T-helper 2 cell treated with Interferon-gamma antibody and Interleukin-4, amounts not matched to agents 5 μg/mL and 100 μg/mL, for 36 hours (primary cell): ENCODE measurements at places on chromosomes 13 and 19.

GRCh38 chr13:27472941-27473340 lies 22.6 kb upstream of the MTIF3 start:
- no peak for DNase-seq

GRCh38 chr13:58119351-58119750 lies 487.8 kb downstream of the PCDH17 start:
- DNase-seq, result no peak

GRCh38 chr13:60727140-60727539 lies 330.1 kb downstream of the TDRD3 start:
- DNase-seq, result no peak

DNA sequence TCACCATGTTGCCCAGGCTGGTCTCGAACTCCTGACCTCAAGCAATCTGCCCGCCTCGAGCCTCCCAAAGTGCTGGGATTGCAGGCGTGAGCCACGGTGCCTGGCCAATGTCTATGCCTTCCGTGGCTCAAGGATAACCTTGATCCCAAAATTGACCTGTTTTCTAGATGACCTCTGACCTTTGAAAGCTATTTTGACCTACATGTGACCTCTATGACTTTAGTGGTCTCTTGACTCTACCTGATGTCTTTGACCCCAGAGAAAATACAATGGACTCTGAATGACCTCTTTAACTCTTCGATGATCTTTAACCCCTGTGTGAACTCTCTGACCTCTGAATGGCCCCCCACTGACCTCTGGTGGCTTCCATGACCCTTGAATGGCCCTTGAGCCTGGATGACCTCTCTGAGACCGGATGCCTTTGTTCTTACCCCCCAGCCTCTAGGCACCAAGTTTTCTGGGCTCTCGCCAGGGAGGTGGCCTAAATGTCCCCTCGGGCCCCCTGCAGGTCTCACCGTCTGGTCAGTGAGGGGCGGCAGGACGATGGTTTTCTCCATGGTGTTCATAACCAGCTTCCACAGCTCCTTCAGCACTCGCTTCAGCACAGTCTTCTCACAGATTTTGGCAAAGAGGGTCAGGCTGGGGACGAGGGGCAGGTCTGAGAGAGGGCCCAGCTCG lies 63.7 kb downstream of the UNC13A start:
- DNase-seq, result no peak

GRCh38 chr19:47467914-47468313 lies 3.8 kb downstream of the SLC8A2 start:
- no peak for DNase-seq

GRCh38 chr13:54953786-54954185 lies 1925.2 kb downstream of the OLFM4 start:
- DNase-seq, result no peak

DNA sequence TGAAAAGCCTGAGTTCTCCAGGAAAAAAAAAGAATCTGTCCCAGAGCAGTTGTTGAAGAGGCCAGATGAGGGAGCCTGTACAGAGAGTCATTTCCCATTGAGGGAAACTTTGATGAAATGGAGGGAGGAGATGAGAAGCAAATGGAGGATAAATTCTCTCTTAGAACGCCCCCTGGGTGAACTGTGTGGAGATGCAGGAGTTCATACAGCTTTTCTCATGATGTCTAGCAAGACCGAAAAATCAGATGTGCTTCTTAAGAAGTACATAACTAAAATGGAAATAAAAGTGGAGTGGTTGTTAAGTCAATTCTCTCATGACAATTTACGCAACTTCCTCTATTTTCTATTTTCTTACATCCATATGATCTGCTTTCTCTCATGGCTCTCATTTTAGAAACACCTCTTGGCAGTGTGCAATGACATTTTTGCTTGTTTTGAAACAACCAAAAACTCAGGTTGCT lies 1263.1 kb downstream of the PCDH9 start:
- no peak for DNase-seq

DNA sequence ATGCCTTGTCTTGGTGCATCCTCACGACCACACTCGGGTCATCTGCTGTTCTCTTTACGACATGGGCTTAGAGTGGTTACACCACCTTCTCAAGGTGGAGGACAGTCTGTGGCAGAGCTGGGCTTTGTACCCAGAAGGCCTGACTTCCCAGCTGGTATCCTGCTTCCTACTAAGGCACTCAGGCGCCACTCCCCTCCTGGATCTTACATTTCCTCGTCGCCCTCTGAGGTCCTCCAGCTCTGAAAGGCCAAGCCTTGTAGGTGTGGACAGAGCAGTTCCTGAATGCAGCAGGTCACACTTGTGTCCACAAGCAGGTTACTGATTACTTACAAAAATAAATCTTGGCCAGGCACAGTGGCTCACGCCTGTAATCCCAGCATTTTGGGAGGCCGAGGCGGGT lies 11.9 kb downstream of the SYCE2 start:
- DNase-seq, result no peak

DNA sequence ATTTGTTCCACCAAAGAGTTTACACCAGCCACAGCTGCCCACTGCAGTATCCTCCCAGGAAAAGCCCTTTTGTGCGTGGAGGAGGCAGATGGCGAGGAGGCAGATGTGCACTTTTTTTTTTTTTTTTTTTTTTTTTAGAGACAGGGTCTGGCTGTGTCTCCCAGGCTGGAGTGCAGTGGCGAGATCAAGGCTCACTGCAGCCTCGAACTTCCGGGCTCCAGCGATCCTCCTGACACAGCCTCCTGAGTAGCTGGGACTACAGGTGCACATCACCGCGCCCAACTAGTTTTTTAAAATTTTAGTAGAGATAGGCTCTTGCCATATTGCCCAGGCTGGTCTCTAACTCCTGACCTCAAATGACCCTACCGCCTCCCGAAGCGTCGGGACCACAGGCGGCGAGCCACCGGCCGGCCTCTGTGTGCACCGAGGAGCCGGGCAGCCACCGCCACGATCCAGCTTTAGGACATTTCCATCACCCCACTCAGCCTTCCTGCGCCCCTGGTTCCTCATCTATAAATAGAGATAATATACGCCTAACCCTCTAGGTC lies 563 bp upstream of the PDCD5 start:
- no peak for DNase-seq

DNA sequence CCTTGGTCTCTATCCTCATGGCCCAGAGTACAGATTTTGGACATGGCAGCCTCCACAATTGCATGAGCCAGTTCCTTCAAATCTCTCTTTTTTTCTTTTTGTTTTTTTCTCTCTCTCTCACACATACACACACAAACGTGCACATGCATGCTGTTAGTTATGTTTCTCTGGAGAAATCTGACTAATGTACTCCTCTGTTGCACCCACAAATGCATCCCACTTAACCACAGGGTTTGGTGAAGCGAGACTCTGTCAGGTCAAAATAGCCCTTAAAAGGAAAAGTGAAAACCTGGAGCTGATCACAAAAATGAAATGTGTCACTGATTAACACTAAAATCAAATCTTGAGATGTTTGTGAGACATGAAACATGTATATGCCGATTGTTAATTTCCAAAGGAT lies 374.6 kb upstream of the ARGLU1 start:
- no peak for DNase-seq

DNA sequence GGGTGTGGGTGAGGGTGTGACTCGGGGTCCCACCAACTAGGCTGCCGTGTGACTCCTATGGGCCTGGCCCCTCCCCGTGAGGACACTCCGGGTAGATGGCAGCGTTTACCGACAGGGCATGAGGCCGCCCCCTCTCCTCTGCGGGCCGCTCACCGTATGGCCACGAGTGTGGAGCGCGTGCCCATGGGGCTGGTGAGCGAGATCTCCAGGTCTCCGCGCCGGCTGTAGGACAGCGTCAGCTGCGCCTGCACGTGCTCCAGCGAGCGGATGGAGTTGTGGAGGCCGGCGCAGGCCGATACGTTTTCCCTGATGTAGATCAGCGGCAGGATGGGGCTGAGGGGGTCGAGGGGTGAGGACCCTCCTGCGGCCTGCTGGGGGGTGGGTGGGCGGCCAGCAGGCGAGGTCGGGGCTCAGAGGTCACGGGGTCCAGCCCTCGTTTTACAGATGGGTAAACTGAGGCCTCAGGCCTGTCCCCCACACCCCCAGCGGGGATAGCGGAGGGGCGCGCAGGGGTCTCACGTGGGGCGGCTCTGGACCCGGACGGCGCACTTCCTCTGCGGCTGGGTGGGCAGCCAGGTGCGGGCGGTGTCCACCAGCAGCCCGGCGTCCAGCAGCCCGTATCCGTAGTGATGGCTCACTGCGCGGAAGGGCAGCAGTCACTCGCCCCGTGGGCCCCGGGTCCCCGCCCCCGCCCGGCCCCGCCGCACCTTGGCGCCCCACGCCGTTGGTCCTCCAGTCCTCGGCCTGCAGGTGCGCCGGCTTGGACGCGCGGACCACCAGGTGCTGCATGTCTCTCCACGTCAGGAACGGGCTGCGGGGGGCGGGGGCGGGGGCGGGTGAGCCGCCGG lies 4.3 kb upstream of the C19orf25 start:
- no peak for DNase-seq

GRCh38 chr19:14267224-14267741 lies 61.3 kb upstream of the ADGRL1 start:
- DNase-seq, result no peak

- no peak for DNase-seq
Measured at GRCh38 chr13:103288114-103288513, 221.9 kb upstream of the SLC10A2 start.

GRCh38 chr19:58128041-58128685 lies 22.4 kb downstream of the ZNF329 start:
- no peak for DNase-seq

GRCh38 chr13:114144606-114145244 lies 12.3 kb upstream of the RASA3 start:
- no peak for DNase-seq

- DNase-seq, result no peak
Measured at GRCh38 chr19:51621178-51621577, 9.0 kb downstream of the SIGLEC5 start.

GRCh38 chr13:44026194-44026593 lies 146.5 kb downstream of the LACC1 start:
- no peak for DNase-seq

DNA sequence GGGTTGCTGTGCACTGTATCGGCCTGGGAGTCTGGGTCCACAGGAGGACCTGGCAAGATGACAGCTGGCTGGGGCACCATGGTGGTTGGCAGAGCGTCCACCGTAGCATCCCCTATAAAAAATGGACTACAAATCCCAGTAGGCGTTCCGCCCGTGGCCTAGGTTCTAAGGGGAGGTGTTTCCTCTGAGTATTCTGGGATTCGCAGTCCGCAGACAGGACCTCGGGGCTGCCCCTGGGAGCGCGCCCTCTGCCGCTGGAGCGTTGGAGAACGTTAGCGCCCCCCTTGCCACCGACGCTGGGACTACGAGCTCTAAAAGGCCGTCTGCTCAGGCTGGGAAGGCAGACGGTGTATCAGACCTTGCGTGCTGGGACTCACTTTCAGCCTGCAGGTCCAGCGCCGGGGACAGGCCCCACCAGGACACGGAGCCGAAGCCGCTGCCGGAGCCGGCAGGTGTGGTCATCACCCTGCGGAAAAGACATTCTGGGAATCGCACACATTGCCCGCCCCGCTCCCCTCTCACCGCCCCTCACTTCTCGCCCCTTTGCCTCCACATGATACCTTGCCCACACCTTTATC lies 372 bp downstream of the DNAAF3 start:
- DNase-seq, result peak; percentile 29

DNA sequence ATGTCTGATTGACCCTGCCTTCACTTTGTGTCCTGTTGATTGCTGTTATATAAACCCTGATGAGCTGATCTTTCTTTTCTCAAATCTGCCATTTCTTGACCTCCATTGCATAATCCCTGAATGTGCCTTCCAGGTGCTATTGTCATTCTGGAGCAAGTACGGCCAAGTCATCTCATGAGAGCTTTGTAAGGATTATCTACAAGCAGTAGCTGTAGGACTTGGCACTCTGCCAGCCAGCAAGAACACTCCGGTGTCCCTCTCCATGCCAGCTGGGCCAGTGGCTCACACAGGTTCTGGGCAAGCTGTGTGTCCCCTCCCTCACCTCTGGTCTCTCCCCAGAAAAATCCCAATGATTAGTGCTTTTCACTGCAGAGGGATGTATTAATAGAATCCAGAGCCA lies 348.1 kb downstream of the FOXO1 start:
- DNase-seq, result no peak

- DNase-seq, result no peak
Measured at GRCh38 chr13:44869167-44869566, 120.1 kb downstream of the NUFIP1 start.

DNA sequence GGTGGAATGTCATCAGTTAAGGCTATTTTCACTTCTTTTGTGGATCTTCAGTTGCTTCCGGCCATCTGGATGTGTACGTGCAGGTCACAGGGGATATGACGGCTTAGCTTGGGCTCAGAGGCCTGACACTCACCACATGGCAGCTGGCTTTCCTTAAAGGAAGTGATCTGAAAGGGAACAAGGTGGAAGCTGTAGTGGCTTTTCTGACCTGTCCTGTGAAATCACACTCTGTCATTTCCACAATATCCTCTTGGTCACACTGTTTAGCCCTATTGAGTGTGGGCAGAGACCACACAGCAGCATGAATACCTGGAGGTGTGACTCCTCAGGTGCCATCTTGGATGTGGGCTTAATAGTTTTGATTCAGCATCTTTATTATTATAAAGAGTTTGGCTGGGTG lies 4.5 kb upstream of the BAX start:
- no peak for DNase-seq

- no peak for DNase-seq
Measured at GRCh38 chr19:57675881-57676280, 5.9 kb upstream of the ZNF551 start.

DNA sequence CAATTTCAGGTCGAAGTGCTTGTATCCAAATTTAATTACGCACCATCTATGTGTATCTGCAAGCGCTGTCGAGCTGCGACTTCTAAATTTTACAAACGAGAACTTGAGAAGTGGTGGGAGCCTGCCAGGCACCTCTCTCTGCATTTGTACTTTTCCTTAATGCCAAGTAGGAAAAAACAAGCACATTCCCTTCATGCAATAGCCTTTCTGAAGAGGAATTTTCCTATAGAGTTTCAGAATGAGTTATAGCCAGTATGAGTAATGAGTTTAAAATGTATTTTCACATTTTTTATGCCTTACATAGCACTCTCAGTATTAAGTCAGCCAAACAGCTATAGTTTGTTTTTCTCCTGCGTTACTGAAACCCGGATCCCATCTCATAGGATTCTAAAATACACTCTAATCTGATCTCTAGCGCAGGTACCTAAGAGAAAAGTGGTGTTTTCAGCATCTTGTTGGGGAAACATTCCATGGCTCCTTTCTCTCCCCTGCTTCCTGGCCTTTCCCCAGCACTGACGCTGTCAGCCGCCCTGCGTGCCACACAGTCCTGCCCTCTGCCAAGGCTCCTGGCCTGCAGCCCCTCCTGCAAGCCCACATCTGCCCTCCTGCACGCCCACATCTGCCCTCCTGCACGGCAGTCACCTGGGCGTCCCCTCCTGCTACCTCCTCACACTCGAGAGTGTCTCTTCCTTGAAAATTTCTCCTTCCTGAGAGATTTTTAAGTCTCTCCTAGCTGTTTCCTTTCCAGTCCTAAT lies 526.9 kb downstream of the MYO16 start:
- no peak for DNase-seq

DNA sequence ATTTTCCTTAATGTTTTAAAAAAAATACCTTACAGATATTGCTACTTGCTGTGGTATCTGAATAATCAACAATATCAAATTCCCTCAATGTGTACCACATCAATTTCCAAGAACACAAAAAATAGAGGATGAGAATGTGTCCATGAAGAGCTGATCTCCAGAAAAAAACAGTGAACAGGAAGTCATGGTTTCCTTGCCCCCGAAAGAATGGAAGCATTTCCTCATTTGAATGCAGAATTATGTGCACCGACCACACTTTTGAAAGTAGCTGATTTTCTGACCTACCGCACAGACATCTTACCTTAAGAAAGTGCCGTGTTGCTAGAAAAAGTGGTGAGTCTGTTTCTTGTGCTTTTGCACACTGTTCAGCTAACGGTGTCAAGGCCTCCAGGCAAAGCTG lies 13.4 kb upstream of the EEF1AKMT1 start:
- DNase-seq, result no peak

- no peak for DNase-seq
Measured at GRCh38 chr13:96993634-96994016, 651 bp downstream of the OXGR1 start.
